ENCODE measurements at places on chromosomes 16 and 17. TPM values are rescaled to one million over a fixed set of nuclear protein-coding genes. Genes with fewer than 3 reads are reported as not detected.

The TAC4 gene
- total RNA-seq, result not detected

The DPEP3 gene
- total RNA-seq, result not detected

The TMEM238L gene
- not detected for total RNA-seq

- peak; percentile 54 for ATAC-seq
Measured at GRCh38 chr17:80984749-80985148, 6.9 kb upstream of the CHMP6 start.

DNA sequence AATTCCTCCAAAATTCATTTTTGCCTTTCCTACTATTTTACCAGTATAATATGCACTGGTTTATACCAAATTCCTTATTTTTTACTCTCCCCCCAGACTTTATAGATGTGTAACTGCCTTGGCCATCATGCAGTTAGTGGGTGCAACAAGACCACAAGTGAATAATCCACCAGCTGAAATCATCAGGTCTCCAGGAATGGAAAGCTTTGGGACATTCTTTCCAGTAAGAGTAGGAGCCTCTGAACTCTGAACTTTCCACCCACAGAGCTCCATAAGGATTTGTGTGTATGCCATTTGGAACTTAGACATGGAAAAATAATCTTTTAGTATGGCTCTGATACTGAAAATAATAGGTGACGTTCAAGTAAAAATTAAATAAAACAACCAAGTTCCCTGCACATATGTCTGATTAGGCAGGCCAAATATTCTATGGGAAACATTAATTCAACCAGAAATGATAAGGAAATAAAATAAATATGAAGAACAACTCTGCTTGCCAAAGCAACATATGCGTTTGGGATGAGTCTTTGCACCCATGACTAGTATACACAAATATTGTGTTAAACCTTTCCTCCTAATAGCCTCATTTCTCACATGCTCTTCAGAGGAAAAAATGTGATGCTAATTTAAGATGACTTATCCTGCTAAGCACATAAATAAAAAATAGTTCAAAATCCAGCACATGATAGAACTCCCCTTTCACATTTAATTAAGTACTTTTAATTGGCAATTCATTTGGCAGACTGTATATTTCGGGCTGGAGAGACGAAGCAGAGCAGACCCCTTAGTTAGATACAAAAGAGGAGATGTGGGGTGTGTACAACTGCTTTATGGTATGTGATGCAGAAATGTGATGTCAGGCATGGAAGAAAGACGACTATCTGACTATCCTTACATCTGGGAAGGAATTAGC is 11.6 kb upstream of the LYRM9 start:
- no peak for ATAC-seq

Measured in gastroesophageal sphincter (tissue), 4 donors.